Stimulated activated CD4-positive, alpha-beta T cell treated with anti-CD3 and anti-CD28 coated beads, TNF-alpha, amount 100 ng/mL, for 24 hours (primary cell): ENCODE measurements at places on chromosomes 5 and 9.

- DNase-seq: no peak
Observed at GRCh38 chr5:67805666-67806348, 409.7 kb upstream of the PIK3R1 start.

- no peak for DNase-seq
Observed at GRCh38 chr5:17020678-17021601, 84.9 kb upstream of the MYO10 start.

- DNase-seq: no peak
Observed at GRCh38 chr5:176538230-176538988, 1.2 kb upstream of the RNF44 start.

DNA sequence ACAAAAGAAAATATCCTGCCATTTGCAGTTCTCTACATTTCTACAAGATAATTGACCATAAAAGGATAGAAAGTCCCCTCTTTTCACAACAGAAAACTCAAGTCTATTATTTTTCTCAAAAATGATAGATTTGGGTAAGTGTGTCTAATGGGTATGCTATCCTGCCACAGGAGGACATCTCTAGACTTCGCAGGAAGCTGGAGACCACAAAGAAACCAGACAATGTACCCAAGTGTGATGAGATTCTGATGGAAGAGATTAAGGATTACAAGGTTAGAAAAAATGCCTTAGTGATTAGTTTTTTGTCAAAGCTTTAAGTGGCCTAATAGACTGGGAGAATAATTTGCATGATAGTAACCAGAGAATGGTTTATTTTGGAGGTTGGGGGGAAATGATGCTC, 28.1 kb downstream of the RNF20 start:
- DNase-seq: no peak

DNA sequence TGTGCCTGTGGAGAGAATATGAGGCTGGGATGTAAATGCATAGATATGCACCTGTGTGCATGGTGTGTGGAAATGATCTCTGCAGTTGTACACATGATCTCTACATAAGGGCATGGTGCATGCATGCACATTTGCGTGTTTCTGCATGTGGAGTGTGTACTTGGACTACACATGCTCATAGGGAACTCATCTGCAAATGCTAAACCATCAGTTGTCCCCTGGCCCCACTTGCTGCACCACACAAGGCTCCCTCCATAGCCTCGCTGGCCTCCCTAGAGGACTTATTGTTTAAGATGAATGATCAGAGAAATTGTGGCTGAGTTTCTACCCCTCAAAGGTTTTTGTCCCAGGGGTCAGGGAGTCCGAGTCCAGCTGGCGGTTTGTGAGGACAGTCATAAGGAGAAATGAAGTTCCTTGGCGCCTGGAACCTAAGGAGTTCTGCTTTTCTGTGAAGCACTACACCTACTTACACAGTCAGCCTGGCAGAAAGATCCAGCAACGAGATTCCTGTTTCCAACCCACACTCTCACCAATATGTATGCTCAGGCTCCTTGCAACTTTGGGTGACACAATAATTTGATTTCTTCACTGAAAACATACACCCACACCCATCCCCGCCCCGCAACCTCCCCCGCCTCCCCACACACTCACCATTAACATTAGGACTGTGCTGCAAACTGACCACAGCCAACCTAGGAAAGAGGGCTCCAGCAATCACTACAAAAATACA, 79.9 kb upstream of the CPEB4 start:
- no peak for DNase-seq

DNA sequence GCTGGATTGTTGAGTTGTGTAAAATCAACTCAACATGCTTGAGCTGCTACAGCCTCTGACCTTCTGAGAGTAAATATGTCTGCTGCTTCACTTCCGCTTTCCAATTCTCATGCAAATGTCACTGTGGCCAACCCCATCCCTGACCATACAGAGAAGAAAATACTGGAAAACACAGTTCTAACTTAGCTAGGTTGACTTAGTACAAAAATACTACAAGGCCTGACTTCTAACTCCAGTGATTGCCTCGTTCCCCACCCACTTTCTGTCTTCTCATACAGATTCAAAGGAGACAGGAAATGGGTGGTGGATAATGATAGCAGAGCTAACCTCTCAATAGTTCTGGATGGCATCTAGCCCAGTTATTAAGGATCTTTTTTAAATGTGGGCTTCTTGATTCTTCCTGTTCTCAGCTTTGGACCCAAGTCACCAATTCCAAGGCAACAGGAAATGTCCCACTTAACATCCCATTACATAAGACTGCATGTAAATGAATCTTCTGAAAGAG, 226.6 kb upstream of the SLC24A2 start:
- DNase-seq: no peak

GRCh38 chr5:59830536-59831200, 62.9 kb downstream of the PDE4D start:
- DNase-seq: no peak

GRCh38 chr5:138339464-138339863, 1.4 kb downstream of the FAM53C start:
- no peak for DNase-seq
